Astrocyte of the cerebellum (primary cell): ENCODE measurements at places on chromosomes 11 and 22.

DNA sequence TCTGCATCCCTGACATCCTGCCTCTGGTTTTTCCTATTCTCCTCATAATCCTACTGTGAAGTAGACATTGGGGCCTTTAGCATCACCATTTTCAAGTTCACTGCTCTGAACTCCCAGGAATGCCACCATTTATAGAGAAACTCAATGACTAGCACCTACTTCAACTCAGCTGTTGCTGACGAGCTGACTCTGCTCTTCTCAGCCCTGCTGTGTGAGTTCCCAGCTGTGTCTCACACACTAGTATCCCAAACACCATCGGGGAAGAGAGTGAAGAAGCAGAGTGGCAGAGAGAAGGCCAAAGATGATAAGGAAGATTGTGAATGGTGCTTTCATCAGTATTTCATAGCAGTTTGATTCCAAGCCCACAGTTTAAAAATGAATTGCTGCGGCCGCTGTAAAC, 71.9 kb downstream of the PLEKHA7 start:
- no peak for DNase-seq

DNA sequence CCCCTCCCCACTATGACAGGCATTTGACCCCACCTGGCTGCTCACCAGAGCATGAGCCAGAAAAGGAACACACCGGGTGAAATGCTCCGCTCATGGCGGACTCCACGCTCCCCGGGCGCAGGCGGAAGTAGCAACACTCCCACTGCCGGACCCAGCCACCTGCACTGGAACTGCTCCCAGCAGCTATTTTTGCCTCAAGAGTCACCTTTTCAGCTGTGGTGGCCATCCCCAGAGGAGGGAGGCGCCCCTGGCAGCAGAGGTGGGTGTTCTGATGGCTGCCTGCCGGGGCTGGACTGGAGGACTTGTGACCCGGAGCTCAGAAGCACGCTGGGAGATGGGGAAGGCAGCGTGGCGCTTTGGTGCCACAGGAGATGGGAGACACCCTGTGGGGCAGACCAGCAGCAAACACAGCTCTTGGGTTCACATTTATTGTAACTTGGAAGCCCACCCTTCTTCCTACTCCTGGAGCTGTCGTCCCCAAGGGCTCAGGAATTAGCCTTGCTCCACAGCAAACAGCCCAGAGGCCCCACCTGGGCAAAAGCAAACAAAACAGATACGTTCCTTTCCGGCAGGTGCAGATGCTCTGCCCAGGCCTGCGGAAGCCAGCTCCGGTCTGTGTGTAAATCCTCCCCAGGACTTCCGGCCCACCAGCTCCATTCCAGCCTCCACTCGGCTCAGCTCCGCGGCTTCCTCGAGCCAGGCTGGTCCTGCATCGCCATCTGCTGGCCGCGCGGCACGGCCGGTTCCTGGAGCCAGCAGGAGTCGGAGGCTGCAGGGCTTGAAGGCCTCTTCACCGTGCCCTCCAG, 3.7 kb downstream of the RPS19BP1 start:
- peak; percentile 85 for DNase-seq

DNA sequence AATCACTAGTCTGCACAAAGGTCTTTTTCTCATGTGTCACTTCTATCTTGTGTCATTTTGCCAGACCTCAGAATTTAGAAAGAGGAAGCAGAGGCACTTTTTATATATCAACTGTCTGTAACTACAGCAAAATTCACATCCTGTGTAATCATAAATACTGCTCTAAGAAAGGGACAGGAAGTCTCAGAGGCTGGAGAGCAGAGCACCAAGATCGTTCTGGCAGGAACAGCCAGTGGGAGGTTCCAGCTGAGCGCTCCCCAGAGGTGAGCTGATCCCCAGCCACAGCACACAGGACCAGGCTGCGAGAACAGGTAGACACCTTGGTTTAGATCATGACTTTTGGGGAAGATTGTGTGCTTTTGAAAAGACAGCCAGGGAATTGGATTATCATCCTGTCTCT, at the start of gene MS4A7:
TSS of gene MS4A7 (plus strand) at position 179 of the 400 bp plus-strand sequence. CDS start 4,610 bp downstream, outside the sequence.
- no peak for DNase-seq

- no peak for DNase-seq
Measured at GRCh38 chr11:111459506-111460270, 52.5 kb downstream of the BTG4 start.

DNA sequence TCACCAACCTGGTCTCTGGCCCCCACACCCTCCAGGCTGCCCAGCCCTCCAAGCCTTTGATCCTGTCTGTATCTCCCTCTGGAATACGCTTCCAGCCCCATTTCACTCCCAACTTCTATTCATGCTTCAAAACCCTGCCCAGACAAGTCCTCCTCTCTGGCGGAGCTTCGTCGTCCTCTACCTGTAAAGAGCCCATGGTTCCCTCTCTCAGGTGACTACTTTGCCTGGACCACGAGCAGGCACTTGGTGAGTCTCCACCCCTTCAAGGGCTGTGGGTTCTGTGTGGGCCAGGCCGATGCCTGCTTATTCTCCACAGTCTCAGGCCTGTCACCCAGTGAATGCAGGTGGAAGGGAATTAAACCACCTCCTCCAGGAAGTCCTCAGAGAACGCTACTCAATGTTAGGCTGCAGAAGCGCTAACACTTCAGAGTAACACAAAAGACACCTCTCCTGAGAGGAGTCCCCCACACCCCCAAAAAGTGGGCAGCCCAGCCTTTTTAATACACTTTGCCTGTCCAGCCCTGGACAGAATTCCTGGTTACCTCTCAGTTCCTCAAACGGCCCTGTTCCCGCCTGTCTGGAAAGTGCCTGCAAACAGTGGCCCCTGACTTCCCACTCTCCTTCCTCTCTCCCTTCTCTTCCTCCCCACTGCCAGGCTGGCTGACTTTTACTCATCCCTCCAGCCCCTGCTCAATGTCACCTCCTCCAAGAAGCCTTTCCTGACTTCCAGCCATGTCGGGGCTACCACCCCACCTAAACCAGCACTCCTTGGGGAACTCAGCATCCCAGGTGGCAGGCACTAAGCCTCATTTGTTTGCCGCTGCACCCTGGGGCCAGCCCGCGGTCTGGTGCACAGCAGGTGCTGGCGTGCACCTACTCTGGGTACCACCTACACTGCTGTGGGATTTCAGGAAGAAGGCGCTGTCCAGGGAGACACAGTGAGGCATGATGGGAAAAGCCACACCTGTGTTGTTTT, 9.0 kb downstream of the RAC2 start:
- DNase-seq: no peak

DNA sequence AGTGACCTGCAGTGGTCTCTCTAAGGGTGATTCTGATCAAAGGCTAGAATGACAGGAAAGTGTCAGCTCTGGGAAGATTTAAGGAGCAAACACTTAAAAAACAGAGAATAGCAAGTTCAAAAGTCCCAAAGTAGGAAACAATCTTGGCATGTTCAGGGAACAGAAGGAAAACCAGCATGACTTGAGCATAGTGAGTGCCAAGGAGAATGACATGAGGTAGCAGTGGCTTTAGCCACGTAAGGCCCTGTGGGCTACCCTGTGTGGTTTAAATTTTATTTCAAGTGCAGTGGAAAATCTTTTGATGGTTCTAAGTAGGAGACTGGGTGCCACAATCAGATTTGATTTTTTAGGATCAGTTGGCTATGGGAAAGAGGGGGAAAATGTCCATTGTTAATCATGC, 149.4 kb downstream of the WNT11 start:
- DNase-seq: no peak

GRCh38 chr22:44920183-44920582, 89.6 kb downstream of the PHF21B start:
- DNase-seq: no peak

DNA sequence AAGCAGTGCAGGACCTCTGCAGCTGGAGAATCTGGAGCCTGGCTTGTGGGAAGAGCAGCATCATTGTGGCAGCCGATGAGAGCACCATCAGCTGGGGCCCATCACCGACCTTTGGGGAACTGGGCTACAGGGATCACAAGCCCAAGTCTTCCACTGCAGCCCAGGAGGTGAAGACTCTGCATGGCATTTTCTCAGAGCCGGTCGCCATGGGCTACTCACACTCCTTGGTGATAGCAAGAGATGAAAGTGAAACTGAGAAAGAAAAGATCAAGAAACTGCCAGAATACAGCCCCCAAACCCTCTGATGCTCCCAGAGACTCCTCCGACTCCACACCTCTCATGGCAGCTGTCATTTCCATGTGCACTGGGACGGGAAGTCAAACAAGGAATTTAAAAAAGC, 35.6 kb downstream of the ASRGL1 start:
- DNase-seq: no peak

- no peak for DNase-seq
Measured at GRCh38 chr11:113104691-113105251, 143.6 kb downstream of the NCAM1 start.

DNA sequence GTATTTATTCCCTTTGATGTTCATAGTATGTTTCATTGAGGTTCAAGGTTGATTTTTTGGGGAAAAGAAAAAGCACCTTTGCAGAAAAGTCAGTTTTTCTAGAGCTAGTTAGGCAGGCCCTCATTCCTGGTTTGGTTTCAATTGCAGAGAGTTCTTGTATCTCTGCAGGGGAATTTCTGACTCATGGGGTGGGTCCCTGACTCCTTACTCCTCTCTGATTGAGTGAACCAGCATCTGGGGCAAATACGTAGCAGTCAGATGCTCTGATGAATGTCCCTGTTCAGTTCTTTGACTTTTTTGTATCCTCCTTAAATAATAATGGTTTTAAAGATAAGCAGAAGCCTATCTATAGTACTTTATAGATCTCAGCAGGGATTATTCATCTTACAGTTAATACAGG, 7.7 kb upstream of the NCR3LG1 start:
- peak; percentile 44 for DNase-seq

- DNase-seq: no peak
Measured at GRCh38 chr11:100766764-100767163, 79.7 kb downstream of the ARHGAP42 start.

- DNase-seq: peak; percentile 59
Measured at GRCh38 chr11:34331329-34331728, 26.5 kb downstream of the ABTB2 start.

DNA sequence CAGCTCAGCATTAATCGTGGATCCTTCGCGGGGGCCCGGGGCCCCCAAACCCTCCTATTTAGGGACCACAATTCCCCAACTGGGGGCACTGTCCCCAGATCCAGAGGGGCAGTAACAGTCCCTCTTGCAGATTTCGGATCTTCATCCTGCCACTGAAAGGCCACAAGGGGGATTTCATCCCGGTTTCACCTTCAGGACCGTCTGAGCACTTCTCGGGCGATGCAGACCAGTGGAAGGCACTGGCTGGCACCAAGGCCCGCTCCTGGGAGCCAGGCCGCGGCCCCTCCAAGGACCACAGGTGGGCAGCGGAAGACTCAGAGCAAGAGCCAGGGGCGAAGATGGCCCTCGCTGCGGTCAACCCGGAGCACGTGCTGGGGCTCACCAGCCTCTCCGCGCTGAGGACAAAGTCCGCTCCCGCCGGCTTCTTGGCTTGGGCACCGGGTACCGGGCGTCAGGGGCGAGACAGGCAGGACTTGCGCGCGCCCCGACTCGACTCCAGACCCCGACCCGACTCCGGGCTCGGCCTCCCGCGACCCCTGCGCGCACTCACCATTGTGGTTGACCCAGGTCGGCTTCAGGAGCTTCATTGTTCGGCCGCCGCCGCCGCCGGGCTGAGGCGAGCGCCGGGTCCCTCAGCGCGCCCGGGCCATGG, 517 bp downstream of the HIRA start:
- no peak for DNase-seq

DNA sequence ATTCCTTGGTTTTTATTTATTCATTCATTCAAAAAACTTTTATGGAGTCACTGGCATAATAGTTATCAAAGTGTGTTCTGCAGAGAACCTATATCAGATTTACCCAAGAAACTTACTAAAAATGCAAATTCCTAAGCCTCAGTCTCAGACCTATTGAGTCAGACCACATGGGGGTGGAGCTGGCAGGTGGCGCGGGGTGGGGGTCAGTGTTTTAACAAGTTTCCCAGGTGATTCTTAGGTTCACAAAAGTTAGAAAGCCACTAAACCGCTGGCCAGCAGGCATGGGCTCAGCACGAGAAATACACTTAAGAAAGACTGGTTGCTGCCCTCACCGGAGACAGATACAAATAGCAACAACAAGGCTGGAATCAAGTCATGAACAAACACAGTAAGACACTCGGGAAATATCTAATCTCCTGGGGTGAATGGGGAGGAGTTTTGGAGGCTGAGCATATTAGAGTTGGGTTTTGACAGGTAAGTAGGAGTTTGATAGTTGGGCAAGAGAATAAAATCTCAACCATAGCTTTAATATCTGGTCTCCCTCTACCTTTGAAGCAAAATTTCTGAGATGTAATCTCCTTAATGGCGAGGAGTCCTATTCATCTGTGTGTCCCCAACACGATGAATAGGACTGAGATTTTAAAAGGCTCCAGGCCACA, 167.5 kb upstream of the NECTIN1 start:
- DNase-seq: no peak

DNA sequence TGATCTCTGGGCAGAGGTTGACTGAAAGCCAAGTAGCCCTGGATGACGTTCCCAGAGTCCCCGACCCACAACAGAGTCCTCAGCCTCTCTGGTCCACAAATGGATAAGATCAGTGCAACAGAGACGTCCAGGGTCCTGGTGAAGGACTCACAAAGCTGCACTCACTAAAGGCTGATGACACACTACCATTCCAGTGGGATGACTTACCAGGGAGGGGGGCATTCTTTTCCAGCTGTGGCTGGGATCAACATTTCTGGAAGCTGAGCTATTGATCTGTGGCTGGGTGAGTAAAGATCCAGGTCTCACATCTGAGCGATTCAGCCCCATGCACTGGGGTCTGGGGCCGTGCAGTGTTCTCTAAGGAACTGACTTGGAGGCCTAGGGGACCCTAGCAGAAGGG, 296.2 kb downstream of the NTM start:
- no peak for DNase-seq

- no peak for DNase-seq
Measured at GRCh38 chr11:77125191-77125590, 2.9 kb upstream of the MYO7A start.

- DNase-seq: peak; percentile 1
Measured at GRCh38 chr11:88103337-88104206, 71.7 kb downstream of the RAB38 start.

DNA sequence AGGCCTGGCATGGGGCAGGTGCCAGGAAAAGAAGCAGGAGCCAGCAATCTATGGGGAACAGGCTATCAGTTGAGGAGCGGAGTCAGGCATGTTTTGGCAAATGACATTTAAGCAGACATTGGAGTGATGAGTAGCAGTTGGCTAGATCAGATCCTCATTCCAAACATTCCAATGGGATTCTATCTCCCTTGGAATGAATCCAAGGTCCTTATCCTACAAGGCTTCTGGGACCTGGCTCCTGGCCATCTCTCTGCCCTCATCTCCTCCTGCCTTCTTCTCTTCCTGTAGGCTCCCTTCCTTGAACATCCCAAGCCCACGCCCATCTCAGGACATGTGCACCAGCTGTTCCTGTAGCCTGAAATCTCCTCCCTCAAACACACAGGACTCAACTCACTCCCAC, 1074.5 kb downstream of the TBC1D22A start:
- DNase-seq: no peak

- DNase-seq: no peak
Measured at GRCh38 chr22:38033522-38034277, 23.5 kb upstream of the PICK1 start.

- no peak for DNase-seq
Measured at GRCh38 chr11:45847911-45848316, 639 bp downstream of the CRY2 start.
